GM23338 (cell line): ENCODE measurements at places on chromosomes 1 and 21.

DNA sequence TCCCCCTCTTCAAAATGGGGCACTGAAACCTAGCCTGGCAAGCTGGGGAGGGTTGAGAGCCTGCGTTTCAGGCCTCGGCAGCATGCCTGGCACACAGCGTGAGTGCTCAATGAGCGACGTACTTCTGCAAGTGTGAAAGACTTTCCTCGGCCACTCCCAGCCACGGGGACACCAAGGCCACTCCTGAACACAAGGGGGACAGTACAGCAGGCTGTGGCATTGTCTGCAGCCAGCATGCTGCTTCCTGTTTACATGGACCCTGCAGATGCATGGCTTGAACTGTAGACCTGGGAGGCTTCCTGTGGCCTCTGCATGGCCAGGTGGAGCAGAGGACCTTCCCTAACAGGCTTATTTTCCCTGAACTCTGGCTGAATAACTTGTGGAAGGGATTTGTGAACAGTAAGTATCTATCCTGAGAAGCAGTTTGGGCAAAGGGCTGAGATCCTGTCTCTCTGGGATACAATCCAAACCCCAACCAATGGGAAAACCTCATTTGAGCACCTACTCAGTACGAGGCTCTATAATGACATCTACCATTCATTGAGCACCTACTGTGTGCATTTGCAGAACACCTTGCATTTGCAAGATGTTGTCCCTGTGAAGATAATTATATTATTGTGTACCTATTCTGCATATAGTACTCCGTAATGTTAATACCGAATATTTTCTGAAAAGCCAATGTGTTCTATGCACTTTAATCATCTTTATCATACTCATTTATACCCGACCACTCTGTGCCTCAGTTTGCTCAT lies 9.9 kb upstream of the HSPG2 start:
- DNase-seq, result peak; percentile 41

DNA sequence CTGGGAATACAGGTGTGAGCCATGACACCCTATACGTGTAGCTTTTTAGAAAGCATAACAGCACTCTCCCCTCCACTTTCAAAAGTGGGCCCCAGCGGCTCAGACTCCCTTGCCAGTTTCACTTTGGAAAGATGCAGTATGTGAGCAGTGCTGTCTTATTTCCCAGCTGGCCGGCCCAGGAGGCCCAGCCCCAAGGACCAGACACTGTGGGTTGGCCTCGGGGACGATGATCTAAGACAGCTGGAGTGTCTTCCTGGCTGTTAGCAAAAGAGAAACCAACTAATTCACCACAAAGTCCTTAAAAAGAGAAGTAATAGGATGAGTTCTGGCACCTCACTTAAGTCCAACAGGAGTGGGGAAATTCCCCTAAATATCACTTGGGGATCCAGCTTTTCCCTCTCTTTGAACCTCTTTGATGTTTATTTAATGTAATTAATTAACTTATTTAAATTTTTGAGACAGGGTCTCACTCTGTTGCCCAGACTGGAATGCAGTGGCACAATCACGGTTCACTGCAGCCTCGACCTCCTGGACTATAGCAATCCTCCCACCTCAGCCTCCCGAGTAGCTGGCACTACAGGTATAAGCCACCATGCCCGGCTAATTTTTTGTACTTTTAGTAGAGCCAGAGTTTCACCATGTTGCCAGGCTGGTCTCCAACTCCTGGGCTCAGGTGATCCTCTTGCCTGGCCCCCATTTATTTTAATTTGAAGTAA lies 17.6 kb upstream of the CLIC4 start:
- no peak for DNase-seq

GRCh38 chr1:207831517-207832327 lies 79.2 kb downstream of the CD34 start:
- DNase-seq, result no peak

- peak; percentile 84 for DNase-seq
Measured at GRCh38 chr21:25283720-25284119, 323.6 kb downstream of the MRPL39 start.

- no peak for DNase-seq
Measured at GRCh38 chr1:222347627-222348026, 200.3 kb downstream of the HHIPL2 start.

GRCh38 chr1:215830226-215830810 lies 263.2 kb downstream of the KCTD3 start:
- no peak for DNase-seq

GRCh38 chr1:33683913-33684312 lies 180.0 kb upstream of the HMGB4 start:
- DNase-seq, result no peak
